Cerebellar cortex (tissue), 1 donor: ENCODE measurements at places on chromosomes 12 and 14.

DNA sequence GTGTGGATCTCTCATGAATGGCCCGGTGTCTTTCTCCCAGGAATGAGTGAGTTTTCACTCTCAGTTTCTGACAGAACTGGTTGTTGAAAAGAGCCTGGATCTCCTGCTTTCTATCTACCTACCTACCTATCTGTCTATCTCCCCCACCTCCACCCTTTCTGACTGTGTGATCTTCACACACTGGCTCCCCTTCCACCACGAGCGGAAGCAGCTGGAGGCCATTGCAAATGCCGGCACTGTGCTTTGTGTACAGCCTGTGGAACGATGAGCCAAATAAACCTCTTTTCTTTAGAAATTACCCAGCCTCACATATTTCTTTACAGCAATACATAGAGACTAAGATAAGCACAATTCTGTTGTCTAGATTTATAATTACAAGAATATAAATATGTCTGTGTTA, 7.2 kb downstream of the GSKIP start:
- no peak for DNase-seq

- DNase-seq: no peak
Observed at GRCh38 chr12:94623161-94623920, 27.0 kb downstream of the TMCC3 start.

- DNase-seq: no peak
Observed at GRCh38 chr12:24574538-24574937, 374.4 kb downstream of the BCAT1 start.

GRCh38 chr14:20564501-20564997, 3.7 kb upstream of the RNASE9 start:
- no peak for DNase-seq

DNA sequence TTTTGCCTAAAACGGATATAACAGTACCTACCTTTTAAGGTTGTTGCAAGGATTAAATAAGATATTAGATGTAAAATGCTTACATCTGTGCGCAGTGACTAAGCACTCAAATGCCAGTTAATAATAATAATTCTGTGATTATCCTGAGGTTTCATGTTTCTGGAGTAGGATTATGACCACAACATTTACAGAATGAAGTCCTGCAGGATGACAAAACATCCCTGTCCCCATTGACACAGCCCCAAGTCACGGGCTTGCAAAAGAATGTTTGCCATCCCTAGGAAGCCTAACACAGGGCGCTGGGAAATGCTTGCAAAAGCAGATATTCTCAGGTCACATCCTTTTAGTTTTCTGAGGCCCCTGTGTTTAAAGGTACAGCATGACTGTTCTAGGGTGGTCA, 20.1 kb downstream of the SUSD6 start:
- no peak for DNase-seq

GRCh38 chr12:113422030-113422885, at the start of gene SDSL:
TSS of gene SDSL (plus strand) at chr12:113422380. CDS start at chr12:113427983, 5,603 bp downstream.
- peak; percentile 46 for DNase-seq

DNA sequence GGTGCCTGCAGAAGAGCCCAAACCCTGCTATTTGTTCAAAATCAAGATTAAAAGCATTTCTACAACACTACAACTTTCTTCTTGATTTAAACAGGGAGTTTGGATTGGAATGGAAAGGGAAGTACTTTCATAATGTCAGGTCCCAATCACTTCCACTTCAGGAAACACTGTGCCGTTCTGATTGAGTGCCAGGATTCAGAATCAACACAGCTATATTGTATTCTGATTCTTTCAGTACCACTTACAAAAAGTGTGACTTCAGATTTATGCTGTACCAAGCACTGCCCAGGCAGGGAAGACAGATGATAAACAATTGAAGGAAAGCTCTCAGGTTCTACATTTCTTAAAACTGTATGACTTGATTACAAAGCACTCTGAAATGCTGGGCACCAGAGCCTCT, 3.2 kb downstream of the TDP1 start:
- DNase-seq: no peak

- no peak for DNase-seq
Observed at GRCh38 chr12:42631513-42631912, 42.0 kb upstream of the PRICKLE1 start.

GRCh38 chr14:102949062-102949800, 26.8 kb downstream of the AMN start:
- DNase-seq: no peak

DNA sequence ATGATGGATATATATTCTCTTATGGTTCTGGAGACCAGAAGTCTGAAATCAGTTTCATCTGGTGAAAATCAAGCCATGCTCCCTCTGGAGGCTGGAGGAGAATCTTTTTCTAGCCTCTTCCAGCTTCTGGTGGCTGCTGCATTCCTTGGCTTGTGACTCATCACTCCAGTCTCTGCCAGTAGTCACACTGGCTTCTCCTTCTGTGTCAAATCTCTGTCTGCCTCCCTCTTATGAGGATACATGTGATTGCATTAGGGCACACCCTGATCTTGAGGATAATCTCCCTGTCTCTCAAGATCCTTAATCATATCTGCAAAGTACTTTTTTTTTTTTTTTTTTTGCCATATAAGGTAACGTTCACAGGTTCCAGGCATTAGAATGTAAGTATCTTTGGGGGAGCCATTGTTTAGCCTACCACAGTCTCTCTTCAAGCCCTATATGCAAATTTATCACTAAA, 17.7 kb downstream of the DNAL1 start:
- DNase-seq: peak; percentile 31

DNA sequence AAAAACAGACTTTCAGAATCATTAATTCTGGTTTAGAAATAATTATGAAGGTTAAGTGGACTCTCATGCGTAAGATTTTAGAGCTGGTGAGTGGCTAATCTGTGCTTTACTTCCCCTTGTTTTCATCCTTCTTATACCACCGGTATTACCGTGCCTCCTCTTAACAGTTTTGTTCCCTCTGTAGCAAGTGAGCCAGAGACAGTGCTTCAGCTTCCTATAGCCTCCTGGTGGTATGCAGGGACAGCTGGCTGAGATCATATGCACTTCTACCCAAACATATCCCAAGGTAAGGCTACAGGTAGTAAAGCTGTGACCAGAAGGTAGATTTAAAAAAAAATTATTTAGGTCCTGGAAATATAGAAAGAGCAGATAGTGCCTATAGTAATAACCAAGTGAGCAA, 55.2 kb downstream of the PDE3A start:
- no peak for DNase-seq

DNA sequence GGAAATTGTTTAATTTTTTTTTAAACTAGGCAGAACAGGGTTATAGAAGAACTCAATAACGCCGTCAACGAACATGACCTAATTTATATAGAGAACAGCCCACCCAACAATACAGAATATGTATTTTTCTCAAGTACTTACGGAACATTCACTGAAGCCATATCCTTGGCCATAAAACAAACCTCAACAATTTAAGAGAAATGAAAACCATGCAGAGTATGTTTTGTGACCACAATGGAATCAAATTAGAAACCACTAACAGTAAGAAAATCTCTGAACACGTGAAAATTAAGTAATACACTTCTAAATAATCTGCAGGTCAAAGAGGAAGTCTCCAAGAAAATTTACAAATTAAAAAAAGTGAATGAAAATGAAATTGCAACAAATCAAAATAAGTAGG, 9.4 kb downstream of the SART3 start:
- no peak for DNase-seq

GRCh38 chr12:99388671-99389195, 258.8 kb upstream of the GARIN6 start:
- DNase-seq: no peak

DNA sequence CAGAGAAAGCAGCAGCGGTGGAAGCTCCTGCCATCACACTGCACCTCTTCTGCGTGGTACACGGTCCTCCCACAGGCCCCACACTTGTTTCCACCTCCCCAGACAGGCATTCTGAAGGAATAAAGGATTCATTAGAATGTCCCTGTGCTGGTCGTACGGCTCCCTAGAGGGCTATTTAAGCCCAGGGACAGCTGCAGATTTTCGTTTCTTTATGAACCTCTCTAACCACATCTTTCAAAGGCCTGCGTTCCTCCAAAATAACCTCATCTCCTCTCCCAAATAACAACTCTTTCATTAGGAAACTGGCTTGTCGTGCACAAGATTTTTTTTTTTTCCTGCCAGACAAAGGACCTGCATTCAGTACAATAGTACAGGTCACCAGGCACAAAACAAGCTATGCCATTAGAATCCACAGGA, 12.7 kb downstream of the CSRP2 start:
- no peak for DNase-seq

DNA sequence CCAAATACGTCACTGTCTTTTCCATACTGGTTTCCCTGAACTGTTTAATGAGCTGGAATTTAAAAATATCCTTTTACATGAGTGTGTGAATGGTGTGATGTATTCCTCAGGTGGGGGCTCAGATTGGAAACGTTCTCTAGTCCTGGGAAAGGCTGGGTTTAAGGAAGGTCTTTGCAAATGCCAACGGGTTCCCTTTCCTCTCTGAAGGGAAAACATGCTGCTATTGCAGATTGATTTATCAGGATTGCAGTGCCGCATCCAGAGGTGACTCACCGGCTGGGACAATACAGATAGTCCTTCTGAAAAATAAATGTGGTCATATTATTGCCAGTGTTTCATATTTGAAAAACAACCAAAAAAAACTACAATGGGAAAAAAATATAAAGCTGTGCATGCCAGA, 193.1 kb upstream of the FLRT2 start:
- DNase-seq: no peak

DNA sequence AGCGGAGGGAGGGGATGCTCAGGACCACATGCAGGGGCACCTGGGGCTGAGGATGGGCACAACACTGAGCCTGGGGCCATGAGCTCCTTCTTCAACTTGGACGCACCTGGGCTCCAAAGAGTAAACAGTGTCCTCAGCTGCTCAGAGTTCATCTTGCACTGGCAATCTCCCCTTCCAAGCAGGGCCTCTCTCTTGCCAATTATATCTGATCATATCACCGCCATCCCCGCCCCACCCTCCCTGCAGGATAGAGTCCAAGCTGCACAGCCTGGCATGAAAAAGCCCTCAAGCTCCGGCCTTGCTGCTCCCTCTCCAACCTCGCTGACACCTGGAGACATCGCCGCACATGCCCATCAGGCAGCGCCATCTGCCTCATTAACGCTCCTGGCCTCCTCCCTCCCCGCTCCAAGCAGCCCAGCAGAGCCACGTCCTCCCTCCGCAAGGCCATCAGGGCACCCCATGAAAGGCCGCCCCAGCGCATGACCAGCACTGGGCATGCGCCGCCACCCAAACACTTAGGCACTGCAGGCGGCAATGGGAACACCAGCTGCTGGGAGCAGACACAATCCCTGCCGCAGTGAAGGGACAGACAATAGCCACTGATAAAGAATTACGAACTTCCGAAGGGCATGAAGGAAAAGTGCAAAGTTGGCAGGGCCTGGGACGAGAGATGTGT, 88.8 kb downstream of the CHGA start:
- DNase-seq: peak; percentile 91

GRCh38 chr14:51293149-51293911, 53.3 kb downstream of the TMX1 start:
- no peak for DNase-seq

GRCh38 chr12:119154435-119154818, 24.3 kb upstream of the HSPB8 start:
- DNase-seq: no peak

GRCh38 chr12:16530268-16530850, 75.6 kb downstream of the LMO3 start:
- no peak for DNase-seq

DNA sequence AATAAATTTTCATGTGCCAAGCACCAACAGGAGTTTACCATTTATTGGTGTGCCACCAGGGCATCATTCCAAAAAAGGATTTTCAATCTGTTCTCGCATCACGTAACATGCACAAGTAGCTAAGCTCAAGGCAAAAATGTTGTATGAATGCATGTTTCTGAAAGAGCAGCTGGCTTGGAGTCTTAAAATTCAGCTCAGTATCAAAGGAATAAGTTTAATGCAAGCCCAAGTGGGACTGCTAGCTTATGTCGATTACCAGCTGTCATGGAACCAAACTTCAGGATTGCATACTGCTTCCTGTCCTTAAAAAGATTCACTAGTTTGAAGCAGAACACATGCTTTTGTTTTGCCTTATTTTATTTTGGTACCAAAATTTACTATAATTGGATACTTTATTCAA, 437.0 kb downstream of the FSCB start:
- no peak for DNase-seq

DNA sequence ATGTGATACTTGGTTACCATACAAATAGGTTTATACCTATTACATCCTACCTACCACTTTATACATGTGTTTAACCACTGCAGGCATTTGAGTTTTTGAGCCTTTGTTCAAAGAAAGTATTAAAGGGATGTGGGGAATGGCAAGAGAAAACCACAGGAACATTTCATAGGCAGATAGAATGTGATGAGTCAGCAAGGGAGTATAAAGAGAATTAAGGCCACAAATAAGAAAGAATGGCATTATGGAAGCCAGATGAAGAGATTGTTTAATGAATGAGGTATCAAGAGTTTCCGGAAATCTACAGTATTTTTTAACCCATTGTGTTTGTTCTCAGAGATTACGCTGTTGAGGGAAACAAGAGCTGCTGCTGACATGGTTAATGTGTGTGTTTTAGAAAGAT, 66.9 kb downstream of the METTL25 start:
- DNase-seq: no peak

DNA sequence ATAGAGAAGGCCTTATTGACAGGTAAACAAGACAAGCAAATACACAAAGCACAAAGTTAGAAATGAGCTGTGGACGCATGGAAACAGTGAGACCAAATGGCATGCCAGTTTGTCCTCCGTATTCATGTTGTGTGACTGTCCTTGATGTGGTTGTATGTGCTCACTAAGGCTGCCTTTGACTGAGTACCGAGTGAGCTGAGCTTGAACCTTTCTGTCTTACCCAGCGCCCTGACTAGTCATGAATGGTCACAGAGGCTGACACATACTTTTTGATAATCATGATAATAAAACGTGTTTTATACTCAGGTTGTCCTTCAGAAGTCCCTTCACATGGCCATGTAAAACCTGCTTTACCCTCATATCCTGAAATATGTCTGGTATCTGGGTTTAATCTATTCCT, 553 bp upstream of the CATSPERB start:
- DNase-seq: no peak

- no peak for DNase-seq
Observed at GRCh38 chr12:5485454-5485853, 53.5 kb downstream of the NTF3 start.

DNA sequence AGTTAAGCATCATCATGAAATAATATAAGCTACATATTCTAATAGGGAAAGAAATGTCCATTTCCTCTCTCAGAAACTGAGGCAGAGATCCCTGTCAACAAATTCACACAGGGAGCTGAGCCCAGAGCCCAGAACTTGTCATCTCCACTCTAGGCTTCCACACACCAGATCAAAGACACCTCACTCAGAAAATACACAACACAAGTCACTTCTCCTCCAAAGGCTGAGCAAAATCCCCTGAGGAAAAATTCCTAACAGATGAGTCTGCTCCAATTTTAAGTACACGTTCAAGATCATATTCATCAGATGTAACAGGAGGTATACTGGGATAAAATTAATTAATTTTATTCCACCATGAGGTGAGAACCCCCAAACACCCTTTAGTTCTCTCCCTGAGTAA, 227.3 kb downstream of the DPF3 start:
- DNase-seq: no peak

GRCh38 chr14:49977126-49977841, 84.4 kb downstream of the ARF6 start:
- DNase-seq: no peak
